ENCODE measurements at places on chromosomes 16 and 17. TPM values are rescaled to one million over a fixed set of nuclear protein-coding genes. Genes with fewer than 3 reads are reported as not detected.
A peak's percentile ranks its signal among the peaks of the same experiment; 100 is the strongest.

DNA sequence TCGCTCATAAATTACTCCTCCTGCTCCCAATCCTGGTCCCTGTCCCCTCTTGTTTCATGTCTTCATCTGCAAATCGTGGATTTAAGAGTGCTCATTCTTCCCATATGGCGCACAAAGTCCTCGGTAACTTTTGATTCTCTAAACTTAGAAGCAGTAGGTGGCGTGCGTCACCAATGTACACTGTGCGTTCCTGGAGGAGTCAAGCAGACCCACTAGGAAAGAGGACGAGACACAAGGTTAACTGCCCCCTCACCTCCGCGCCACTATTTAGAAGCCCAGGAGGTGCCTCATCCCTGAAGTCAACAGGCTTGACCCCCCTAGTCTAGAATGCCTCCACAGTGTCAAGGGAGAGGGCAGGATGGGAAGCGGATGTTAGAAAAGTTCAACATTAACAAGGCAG is 2.9 kb downstream of the SLC13A5 start:
- peak; percentile 33 for DNase-seq

Gene ZNF469
- 2.5 TPM for total RNA-seq

DNA sequence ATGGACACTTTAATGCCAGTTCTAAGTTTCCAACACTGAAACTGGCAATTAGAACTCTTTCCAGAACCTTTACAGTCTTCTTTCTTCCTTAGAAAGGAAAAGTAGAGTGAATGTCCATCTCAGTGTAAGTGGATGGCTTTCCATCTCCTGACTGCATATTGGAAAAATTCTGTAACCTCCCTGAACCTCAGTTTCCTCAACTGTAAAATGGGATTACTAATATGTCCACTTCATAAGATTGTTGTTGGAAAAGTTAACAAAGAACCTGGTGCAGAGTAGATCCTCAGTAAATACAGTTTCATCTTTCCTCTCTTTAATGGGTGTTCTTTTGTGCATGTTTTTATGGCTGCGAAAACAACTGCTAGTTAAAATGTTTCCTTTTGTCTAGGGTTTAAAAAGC is 2.6 kb downstream of the TMEM98 start:
- no peak for DNase-seq

- DNase-seq, result no peak
Observed at GRCh38 chr16:65745201-65745708, 621.2 kb upstream of the CDH5 start.

Gene MFAP4
- 96.7 TPM for total RNA-seq

GRCh38 chr17:47717979-47718621 is 14.9 kb upstream of the TBX21 start:
- no peak for DNase-seq

Gene CTRL
- 1.3 TPM for total RNA-seq

- DNase-seq, result no peak
Observed at GRCh38 chr16:6777624-6778023, 555.0 kb upstream of the RBFOX1 start.

GRCh38 chr17:10144456-10144855 is 54.0 kb downstream of the GAS7 start:
- no peak for DNase-seq

DNA sequence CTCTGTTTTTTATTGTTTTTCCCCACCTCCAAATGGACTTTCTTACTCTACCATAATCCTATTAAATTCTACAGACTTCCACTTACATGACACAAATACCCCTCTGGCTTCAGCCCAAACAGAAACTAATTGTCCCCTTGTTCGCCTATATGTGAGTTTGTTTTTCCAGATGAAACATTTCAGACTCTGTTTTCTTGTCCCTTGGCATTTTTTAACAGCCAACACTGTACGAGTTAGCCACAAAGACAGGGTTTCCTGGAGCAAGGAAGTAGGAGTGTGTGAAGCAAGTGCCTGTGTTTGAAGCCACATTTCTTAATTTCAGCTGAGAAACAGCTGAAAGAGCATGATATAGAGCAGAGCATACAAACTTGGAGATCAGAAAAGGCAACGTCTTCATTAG is 382.2 kb upstream of the CDH5 start:
- DNase-seq, result no peak

DNA sequence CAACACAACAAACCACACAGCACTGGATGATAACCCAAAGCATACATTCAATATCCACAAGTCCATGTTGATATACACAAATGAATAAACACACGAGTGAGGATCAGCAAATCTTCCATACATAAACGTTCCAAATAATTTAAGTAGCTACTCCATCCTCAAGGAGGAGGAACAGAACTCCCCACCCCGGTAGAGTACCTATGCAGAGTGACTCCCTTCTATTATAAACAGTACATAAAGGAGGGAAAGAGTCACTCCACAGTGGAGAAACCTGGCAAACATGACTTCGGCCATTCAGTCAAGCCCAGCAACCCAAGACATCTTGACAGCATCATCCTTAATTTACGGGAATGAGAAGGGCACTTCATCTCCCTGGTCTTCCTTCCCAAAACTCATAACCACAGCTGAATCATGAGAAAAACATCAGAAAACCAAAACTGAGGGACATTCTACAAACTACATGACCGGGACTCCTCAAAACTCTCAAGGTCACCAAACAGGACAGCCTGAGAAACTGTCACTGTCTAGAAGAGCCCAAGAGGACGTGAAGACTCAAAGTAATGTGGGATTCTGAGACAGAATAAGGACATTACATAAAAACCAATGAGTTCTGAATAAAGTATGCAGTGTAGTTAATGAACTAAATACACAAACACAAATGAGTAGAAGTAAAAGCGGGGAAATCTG is 5.6 kb downstream of the USP22 start:
- peak; percentile 8 for DNase-seq

- DNase-seq, result no peak
Observed at GRCh38 chr17:4161192-4161966, 18.4 kb downstream of the CYB5D2 start.

Gene CCL15
- not detected for total RNA-seq

DNA sequence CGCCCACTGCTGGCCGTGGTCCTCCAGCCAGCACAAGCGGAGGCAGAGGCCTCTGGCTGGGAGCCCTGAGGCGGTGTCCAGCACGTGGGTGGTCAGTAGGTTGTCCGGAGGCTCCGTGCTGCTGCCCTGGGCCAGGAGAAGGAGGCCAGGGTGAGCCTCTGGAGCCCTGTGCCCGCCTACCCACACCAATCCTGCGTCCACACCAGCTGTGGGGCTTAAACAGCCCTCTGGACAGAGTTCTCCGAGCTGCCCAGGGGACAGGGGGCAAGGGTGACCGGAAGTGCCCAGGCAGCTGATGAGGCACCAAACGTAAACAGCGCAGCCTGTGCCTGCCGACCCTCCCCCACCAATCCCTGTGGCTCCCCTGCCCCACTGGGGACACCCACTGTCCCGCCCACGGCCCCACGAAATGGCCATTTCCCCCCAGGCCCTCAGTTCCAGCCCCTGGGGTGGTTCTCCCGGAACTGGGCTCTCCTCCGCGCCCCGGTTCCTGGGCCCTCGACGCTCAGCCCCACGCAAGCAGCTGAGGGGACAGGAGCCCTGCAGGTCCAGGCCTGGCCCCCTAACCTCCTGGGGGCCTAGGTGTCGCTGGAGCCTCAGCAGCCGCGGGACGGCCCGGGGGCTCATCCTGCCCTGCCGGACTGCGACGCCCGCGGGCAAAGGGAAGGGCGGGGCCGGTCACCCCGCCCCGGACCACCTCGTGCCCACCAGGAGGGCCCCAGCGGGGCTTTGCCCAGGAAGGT is 27.9 kb upstream of the DBNDD1 start:
- DNase-seq, result no peak

Gene SGF29
- total RNA-seq, result 16.6 TPM

DNA sequence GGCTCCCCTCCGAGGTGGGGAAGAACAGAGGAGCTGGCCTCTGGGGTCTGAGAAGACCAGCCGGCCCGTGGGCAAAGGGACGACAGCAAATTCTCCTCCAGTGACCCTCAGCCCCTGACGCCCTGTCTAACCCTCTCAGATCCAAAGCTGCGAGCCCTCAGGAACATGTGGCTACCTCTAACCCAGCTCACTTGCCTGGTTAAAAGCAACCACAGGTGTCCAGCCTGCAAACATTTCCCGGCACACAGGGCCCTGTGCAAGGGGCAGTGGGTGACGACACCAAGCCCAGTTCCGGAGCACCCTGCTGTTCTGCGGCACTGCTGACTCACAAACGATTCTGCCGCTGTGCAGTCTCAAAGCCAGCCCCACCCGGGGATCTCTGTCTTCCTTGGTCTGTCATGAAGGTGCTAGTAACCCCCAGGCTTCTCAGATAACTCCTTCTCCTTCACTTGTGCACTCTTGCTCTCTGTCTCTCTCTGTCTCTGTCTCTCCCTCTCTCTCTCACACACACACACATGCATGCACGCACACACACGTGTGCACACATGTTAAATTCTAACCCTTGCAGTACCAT is 23.0 kb downstream of the WNT3 start:
- DNase-seq, result no peak

GRCh38 chr17:72743037-72743467 is 349.4 kb downstream of the SLC39A11 start:
- DNase-seq, result no peak

DNA sequence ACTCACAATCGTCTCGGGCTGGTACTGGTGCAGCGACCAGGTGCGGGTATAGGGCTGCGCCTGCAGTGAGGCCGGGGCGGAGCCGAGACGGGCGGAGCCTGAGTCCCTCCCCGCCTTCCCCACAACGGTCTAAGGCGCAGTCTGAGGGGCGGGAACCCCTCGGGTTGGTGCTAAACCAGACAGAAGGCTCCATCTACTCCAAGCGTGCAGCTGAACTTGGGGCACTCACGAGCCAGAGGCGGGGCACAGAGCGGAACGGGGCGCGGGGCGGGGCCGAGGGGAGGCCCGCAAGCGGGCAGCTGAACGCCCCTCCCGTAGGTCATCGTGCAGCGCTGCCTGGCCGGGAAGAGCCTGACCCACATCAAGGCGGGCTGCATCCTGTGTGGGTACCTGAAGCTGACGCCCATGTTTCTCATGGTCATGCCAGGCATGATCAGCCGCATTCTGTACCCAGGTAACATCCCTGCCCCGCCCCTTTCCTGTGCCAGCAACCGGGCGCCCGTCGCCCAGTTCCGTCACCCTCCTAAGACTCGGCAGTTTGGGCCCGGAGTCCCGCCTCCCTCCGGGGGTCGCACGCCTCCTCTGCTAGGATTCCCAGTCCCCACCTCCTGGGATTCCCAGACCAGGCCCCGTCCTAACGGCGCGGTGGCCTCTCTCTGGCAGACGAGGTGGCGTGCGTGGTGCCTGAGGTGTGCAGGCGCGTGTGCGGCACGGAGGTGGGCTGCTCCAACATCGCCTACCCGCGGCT is 5.0 kb downstream of the SLC5A2 start:
- no peak for DNase-seq

Gene KRTAP3-2
- not detected for total RNA-seq

DNA sequence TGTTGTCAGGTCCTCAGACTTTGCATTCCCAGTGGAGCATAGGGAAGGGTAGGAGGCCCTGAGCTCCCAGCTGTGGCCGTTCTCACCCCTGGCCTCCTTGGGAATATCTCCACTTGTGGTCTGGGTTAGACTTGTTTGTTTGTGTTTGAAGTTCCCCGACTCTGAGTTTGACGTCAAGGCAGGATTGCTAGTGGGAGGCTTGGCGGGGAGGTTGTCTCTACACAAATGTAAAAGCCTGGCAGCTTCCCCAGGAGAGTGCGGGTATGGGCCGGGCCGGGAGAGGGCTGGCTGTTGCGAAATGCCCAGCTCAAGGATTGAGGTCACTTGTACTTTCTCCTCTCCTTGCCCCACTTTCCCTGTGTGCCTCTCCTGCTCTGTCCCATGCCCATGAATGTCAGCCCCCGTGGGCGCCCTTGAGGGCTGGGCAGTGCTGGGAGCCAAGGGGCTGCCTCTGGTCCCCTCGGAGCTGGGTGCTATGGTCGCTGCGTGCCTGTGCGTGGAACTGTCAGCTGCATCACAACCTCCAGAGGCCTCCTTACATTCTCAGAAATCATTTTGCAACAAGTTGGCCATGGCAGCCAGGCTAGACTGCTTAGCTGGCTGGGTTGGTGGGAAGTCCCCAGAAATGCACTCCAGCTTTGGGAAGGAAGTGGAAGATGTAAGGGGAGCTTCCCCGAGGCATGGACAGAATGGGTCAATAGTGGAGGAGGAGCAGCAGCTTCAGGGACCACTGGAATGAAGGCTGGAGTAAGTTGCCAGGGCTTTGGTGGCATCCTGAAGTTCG is 84.3 kb downstream of the KSR1 start:
- DNase-seq, result no peak

GRCh38 chr16:54204756-54205155 is 81.8 kb downstream of the IRX3 start:
- no peak for DNase-seq

DNA sequence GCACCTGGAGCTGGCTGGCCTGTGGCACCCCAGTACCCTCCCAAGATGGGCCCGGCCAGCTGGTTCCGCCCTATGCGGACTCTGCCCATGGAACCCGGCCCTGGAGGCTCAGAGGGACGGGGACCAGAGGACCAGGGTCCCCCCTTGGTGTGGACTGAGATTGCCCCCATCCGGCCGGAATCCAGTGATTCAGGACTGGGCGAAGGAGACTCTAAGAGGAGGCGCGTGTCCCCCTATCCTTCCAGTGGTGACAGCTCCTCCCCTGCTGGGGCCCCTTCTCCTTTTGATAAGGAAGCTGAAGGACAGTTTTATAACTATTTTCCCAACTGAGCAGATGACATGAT is 12.0 kb downstream of the TBX21 start:
- peak; percentile 86 for DNase-seq

Gene ZFPM1
- 4.8 TPM for total RNA-seq

DNA sequence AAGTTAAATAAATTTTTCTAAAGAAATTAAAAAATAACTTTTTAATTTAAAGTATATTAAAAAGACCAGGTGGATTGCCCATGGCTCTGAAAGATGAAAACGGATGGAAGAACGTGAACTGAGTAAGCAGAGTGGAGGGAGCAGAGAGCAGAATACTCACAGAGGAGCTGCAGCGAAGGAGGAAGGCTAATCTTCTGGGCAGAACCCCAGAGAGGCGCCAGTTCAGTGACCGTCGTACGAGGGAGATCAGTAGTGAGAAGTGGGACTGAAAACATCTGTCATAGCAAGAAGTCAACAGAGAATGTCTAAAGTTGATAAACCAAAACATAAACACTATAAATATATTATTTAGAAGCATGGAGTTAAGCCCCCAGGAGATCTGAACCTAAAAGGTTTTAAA is 34.9 kb downstream of the UBE2G1 start:
- DNase-seq, result no peak

DNA sequence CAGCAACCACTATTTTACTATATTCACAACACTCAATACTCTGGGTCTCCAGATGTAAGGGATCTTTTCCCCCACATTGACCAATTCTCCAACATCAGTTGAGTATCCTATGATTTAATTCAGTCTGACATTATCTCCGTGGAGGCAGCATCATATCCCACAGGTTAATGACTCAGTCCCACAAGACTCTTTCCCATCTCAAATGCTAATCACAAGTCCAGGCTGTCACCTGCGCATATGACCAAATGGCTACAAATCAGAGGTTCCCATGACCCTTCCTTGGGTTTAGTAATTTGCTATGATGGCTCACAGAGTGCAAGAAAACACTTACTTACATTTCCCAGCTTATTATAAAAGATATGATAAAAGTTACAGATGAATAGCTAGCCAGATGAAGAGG is 18.7 kb downstream of the ACSM3 start:
- no peak for DNase-seq

Gene CACNG3
- total RNA-seq, result not detected

- no peak for DNase-seq
Observed at GRCh38 chr17:19371259-19372010, 6.9 kb upstream of the MAPK7 start.

GRCh38 chr16:53817812-53818550 is 114.0 kb downstream of the FTO start:
- no peak for DNase-seq

GRCh38 chr17:15238057-15238456 is 27.1 kb downstream of the PMP22 start:
- no peak for DNase-seq

- DNase-seq, result peak; percentile 33
Observed at GRCh38 chr17:57668332-57668731, 76.8 kb downstream of the CCDC182 start.

Gene FMNL1
- 51.2 TPM for total RNA-seq

Gene KDM6B
- 92.5 TPM for total RNA-seq

Measured in mesenteric fat pad (tissue), 1 donor.